ENCODE measurements at places on chromosomes 7 and 10. TPM values are rescaled to one million over a fixed set of nuclear protein-coding genes. Genes with fewer than 3 reads are reported as not detected.

KCNMA1 gene
- total RNA-seq = 76.1 TPM

GNAT3 gene
- total RNA-seq = not detected

NAT16 gene
- total RNA-seq = 2.1 TPM

SH2D4B gene
- total RNA-seq = 0.23 TPM

LRRC17 gene
- total RNA-seq = 33.2 TPM

C7orf33 gene
- not detected for total RNA-seq

RRP12 gene
- total RNA-seq = 12.7 TPM

SPDYE5 gene
- not detected for total RNA-seq

TBX20 gene
- total RNA-seq = not detected

HDAC9 gene
- 68.3 TPM for total RNA-seq

FKBP6 gene
- not detected for total RNA-seq

SPDYE16 gene
- total RNA-seq = 0.23 TPM

OR2A12 gene
- not detected for total RNA-seq

MINDY4 gene
- 6.9 TPM for total RNA-seq
